Stimulated activated CD8-positive, alpha-beta memory T cell treated with anti-CD3 and anti-CD28 coated beads, Interleukin-2, amount 100 ng/mL, for 1 hour (primary cell): ENCODE measurements at places on chromosomes 1 and 21.

DNA sequence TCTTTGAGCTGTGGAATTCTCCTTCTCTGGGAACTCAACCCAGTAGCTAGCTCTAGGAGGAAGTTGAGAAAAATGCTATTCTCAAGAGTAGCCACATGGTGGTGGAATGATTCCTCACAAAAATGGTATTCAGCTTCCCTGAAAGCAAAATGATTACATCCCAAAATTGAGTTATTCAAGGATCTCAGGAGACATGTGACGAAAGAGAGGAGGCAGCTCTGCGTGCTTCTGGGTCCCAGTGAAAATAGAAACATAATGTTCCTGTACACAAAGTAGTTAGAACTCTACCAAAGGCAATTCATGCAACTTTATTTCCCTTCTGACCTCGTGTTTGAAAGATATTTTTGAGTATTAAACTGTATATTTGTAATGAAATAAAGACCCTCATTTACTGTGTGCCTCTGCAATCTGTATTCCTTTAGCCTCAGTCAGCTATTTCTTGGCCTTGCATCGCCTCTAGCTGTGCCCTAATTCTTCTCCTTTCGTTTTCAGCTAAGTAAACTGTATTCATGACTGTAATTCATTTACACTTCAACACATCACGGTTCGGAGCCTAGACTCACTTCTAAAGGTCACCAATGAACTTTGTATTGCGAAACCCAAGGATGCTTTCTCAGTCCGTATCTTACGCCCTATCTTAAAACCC, 167.3 kb downstream of the FASLG start:
- no peak for DNase-seq

- no peak for DNase-seq
Observed at GRCh38 chr1:44714944-44715571, 15.9 kb downstream of the RNU5D-1 start.

GRCh38 chr21:35974775-35975174, 85.6 kb downstream of the SETD4 start:
- DNase-seq = no peak

DNA sequence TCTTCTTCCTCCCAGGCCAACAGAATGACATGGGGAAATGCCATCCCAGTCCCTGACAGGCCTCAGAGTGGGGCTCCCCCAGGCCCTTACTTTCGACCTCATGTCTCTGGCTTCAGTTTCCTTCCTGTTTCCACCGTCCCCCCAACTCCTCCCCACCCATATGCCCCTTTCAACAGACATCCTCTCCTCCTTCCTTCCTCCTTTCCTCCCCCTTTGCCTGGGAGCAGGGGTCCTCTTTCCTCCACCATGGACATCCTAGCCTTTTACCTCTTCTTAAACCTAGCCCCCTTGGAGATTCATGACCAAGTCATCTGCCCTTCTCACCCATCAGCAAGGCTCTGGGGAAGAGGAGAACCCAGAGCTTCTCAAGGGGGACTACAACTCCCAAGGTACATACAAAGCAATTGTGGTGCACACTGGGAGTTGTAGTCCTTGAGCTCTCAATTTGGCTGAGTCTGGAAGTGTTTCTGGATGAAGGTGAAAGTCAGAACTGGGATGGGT, 4.0 kb downstream of the ZBTB7B start:
- DNase-seq = no peak

DNA sequence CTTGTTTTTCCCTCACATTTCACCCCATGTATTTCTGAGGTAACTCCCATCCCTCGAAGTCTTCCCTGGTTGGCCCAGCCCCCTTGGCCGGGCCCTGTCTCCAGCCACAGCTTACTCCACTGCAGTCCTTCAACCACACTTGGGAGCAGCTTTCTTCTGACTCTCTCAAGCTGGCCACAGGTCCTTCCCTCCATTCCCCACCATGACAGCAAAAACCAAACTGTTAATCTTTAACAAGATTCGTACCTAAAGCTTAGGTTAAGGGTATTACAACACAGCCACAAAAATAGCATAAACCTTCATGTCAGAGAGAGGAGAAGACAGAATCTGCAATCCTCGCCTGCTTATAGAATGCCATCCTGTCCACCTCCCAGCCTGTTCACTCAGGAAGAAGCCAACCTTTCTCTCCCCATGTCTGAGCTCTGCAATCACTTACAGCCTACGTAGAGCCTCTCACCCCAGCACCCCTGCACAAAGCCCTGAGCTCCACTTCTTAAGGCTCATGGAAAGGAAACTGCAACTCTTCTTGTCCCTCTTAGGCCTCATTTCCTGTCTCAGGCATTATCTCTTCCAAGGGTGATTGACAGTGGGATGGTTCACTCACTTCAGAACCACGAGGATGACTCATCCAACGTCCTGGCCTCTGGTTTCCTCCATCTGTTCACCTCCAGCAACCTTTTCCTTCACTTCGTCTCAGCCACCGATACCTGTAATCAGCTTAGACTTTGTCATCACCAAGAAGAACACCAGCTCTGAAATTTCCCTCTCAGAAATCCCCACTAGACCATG, 72.8 kb downstream of the CD2 start:
- DNase-seq = no peak
